ENCODE measurements at places on chromosomes 3 and 15.

DNA sequence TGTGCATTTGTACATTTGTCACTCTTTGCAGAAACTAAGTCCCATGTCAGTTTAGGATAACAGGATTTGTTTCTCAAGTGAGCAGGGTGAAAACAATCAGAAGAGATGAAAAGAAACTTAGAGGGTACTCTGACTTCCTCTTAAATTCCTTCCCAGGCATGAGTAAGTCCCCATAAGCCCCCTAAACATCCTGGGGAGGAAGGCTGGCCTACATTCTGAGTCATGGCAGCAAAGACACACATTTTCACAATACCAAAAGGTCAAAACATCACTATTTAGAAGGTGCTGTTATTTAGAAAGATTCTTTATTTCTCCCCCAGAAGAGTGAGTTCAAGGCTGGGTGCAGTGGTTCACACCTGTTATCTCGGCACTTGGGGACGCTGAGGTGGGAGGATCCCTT, 7.6 kb upstream of the FOXP1 start:
- DNase-seq: no peak

DNA sequence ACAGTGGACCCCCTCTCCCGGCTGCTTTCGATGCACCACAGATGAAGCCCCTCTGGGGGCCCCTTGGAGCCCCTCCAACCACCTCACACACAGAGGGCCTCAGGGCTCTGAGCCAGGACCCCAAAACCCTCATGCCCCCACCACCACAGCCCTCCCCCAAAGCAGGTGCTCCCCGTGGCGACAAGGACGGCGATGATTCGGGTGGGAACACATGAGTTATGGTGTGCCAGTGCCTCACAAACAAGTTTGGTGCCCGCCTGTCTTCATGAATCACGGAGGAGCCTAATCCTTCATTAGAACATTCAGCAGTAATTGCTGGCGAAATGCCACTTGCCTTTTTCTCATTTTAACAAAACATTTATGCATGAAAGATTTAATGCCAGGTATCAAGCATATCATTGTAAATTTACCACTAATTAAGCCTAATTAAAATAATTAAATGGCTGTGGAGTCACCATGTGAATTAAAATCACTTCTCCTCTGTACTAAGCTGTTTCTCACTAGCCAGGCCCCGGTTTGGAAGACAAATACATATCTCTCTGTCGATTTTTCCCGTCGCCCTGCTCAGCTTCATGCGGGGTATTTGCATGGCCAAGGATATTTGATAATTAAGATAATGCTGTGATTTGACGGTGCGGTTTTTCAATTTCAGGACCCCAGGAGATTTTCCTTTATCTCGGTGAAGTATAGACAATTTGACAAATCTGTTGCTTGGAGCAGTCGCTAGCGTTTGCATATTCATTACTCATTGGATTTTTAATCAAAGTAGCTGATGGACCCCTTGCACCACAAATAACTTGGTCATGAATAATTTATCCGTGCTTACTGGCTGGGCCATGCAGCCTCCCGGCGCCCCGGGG, 157.0 kb downstream of the TLE3 start:
- DNase-seq: no peak

GRCh38 chr3:70832089-70832833, 519.8 kb upstream of the MDFIC2 start:
- no peak for DNase-seq

- no peak for DNase-seq
These were observed 17.6 kb upstream of the TRAT1 start for GRCh38 chr3:108804966-108805365.

DNA sequence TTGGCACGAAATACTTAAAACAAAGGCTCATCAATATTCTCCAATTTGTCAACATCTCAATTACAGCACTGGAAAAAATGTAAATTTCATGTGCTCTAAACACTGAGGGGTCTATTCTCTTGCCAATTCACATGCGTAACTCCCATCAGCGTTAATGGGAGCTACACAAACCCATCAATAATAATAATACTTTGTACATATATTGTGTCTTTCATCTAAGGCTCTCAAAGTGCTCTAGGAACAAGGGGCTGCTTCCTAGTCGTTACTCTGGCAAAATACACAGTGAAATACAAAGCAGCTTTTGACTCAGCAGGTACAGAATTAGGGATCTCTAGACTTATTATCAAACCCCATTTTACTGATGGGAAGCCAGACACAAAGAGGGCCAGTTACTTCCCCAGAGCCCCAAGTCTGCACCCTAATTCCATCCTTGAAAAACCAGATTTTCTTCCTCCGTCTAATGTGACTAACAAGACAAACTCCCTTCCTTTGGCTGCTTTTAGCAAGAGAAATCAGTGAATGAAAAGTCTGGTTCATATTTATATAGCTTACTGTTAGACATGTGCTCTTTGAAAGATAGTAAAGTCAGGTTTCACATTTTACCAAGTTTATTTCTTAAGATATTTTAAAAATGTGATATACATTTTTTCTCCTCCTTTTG, 20.0 kb downstream of the MEIS2 start:
- DNase-seq: no peak

GRCh38 chr15:67025719-67026609, 39.4 kb upstream of the SMAD3 start:
- no peak for DNase-seq

All from NCI-H1694 treated with DMSO at 0.1 percent for 48 hours (cell line).